ENCODE measurements at places on chromosomes 3 and 15. TPM values are rescaled to one million over a fixed set of nuclear protein-coding genes. Genes with fewer than 3 reads are reported as not detected.

LNP1 gene
- 3.4 TPM for total RNA-seq

ZPLD1 gene
- total RNA-seq, result not detected

IL5RA gene
- total RNA-seq, result not detected

WDR93 gene
- total RNA-seq, result not detected

CLDN16 gene
- total RNA-seq, result not detected

Data from K562 (cell line).